ENCODE measurements at places on chromosomes 3 and 15.

- no peak for DNase-seq
Measured at GRCh38 chr3:131370935-131371687, 10.5 kb upstream of the NUDT16 start.

GRCh38 chr15:64951777-64952418 is 37.8 kb downstream of the SPG21 start:
- no peak for DNase-seq

GRCh38 chr3:141526709-141527108 is 39.9 kb downstream of the RASA2 start:
- DNase-seq: no peak

- DNase-seq: no peak
Measured at GRCh38 chr3:111749171-111750170, 109.6 kb upstream of the PHLDB2 start.

DNA sequence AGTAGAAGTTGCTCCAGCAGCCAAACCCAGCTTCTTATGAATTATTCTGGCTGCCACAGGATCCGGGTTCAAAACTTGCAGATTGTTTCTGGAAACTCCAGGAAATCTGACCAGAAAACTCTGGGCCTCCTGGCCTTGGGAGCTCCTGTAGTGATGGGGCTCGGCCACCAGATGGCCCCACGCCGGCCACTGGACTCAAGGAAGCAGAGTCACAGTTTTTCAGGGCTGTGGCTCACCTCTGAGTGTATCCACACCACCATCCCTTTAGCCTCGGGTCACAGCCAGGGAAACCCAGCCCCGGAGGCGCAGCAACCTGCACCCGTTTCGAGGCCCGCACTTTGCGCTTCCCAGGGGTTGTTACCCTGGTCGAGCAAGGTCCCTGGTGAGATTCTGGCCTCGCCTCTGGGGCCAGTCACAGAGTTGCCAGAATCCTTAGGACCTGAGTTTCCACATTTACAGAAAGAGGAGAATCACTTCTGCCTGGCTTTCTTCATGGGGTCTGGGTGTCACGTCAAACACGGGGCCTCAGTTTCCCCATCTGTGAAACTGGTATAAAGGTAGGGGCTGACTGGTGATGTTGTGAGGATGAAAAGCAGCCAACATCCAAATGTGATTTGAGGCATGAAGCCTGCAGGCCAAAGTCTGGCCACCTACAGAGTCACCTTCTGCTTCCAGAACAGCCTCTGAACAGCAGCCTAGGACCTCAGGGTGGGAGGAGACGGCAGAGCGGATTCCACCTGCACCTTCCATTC is 53.5 kb upstream of the LCTL start:
- peak; percentile 78 for DNase-seq

GRCh38 chr15:32659340-32660155 is 18.0 kb downstream of the SCG5 start:
- DNase-seq: no peak

GRCh38 chr3:10518506-10519150 is 13.2 kb upstream of the ATP2B2 start:
- DNase-seq: no peak

- no peak for DNase-seq
Measured at GRCh38 chr15:92962914-92963313, 62.8 kb downstream of the CHD2 start.

- DNase-seq: no peak
Measured at GRCh38 chr3:122992676-122993075, 34.9 kb downstream of the SEMA5B start.

DNA sequence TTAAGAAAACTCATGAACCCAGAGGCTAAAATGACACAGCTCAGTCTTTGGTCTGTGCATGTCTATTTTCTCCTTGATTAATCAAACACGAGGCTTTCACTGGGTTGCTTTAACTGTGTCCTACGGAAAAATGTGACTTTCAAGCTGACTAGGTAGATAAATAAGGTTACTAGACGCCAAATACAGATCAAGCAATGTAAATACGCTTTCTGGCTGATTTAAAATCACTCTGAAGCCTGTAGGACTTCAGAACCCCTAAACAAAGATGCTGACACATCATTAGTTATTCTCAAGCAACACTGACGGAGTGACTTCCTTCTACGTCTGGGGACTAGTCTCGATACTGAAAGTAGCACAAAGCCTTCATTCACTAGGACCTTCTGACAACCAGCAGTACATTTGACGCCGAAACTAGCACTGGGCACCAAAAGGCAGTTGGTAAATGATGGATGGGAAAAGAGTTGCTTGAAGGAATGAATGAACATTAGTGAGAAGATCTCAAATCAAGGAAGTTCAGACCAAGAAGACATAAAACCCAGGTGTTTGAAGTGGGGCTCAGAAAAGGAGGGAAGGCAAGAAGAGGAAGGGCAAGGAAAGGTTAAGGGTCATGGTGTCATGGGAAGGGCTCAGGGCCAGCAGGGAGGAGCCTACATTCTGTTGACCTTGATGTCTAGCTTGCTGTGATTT is 67.1 kb upstream of the CDV3 start:
- peak; percentile 8 for DNase-seq

GRCh38 chr3:102531686-102532085 is 96.9 kb downstream of the ZPLD1 start:
- DNase-seq: no peak

GRCh38 chr15:40439960-40440742 is 602 bp upstream of the BAHD1 start:
- no peak for DNase-seq

GRCh38 chr15:89770041-89770440 is 6.1 kb upstream of the MESP2 start:
- no peak for DNase-seq

DNA sequence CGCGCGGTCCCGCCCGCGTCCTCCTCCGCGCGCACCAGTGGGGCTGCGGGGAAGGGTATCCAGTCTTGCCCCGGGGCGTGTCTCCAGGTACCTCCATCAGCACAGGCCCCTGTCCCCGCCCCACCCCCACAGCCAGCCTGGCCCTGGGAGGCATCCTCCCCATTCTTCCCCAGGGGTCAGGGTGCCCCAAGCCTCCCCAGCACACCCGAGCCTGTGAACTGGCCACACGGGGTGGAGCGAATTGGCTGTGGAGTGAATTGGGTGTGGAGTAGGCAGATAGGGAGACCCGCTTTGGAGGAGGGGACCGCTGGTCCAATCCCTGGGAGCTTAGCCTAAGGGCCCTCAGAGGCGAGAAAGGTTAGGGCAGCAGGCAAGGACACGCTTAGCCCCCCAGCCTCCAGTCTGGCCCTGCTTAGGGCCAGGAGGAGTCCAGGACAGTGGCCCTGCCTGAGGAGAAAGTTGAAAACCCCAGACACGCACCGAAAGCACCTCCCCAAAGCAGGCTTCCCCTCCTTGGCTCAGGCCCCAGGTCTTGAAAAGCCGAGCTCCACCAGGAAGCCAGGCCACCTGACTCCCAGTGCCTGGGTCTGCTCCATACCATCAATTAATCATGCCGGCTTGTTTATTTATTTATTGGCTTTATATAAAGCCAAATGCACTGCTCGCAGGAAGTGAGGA is 107.7 kb upstream of the SLC6A11 start:
- no peak for DNase-seq

DNA sequence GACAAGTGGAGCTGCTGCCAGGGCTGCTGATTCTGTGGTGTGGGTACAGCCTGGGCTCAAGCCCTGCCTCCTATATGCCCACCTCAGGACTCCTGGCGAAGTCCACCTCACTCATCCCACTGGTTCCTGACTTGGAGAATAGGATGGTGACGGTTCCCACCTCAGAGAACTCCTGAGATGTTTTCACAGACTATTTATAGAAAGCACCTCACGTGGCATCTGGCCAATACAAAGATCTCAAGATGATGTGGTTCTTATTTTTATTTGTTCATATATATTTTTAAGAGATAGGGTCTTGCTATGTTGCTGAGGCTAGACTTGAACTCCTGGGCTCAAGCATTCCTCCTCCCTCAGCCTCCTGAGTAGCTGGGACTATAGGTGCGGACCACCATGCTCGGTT is 236.9 kb upstream of the BHLHE40 start:
- no peak for DNase-seq

GRCh38 chr15:49273734-49274318 is 103.8 kb downstream of the GALK2 start:
- DNase-seq: no peak

DNA sequence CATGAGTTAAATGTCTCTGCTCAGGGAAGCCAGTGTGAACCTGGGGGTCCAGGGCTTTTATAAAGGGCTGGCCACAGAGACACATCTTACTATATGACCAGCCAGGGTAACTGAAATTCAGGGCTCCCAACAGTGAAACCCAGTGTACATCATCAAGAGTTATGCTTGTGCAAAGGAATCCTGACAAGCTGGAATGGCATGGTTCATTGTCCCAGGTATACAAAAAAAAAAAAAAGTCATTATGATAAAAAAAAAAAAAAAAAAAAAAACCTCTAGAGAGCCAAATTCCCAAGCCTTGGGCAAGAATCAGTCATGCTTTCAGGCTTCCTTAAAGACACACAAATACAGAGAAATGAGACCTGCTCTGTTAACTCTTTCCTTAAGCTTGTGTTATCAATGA is 452.0 kb downstream of the GABRG3 start:
- no peak for DNase-seq

DNA sequence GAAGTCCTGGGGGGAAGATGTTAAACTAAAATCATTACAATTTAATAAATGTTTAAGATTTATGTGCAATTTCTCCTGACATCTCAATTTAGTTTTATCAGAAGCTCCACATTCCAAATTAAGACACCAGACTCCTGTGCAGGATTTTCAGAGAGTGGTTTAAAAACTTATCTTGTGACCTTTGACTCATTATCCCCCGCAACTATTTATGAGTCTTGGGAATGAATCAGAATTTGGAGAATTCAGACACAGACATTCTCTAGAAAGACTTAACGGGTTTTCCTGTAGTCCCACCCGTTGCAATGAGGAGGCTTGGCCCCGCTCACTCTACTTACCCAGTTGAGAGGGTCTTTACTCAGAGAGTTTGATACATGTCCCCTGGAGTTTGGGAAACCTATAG is 7.1 kb downstream of the OR5K2 start:
- DNase-seq: no peak

DNA sequence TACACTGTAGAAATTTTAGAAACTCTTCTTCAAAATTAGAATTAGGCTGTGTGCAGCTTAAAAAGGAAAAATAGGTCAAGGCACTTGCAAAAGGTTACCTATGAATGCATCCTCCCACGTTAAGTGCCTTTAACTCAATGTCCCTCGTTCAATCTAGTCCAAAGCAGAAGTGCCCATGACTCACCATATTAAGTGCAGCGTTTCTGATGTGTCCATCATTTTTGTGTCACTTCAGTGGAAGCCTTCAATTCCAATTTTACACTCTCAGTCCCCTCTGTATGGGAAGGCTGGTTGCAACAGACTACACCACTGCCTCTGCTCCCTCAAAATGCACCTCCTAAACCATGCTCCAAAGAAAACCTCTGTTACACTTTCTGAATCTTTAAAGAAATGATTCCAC is 53.4 kb downstream of the FOXB1 start:
- no peak for DNase-seq
